Activated CD4-positive, alpha-beta memory T cell treated with anti-CD3 and anti-CD28 coated beads for 36 hours (primary cell): ENCODE measurements at places on chromosomes 1 and 21. TPM values are rescaled to one million over a fixed set of nuclear protein-coding genes. Genes with fewer than 3 reads are reported as not detected.

GRCh38 chr1:118101999-118102398 is 83.0 kb downstream of the SPAG17 start:
- DNase-seq, result no peak

GRCh38 chr1:204390751-204391466 is 20.7 kb downstream of the PPP1R15B start:
- DNase-seq, result no peak

GRCh38 chr21:45822429-45823099 is 159.0 kb upstream of the COL6A1 start:
- DNase-seq, result no peak

DNA sequence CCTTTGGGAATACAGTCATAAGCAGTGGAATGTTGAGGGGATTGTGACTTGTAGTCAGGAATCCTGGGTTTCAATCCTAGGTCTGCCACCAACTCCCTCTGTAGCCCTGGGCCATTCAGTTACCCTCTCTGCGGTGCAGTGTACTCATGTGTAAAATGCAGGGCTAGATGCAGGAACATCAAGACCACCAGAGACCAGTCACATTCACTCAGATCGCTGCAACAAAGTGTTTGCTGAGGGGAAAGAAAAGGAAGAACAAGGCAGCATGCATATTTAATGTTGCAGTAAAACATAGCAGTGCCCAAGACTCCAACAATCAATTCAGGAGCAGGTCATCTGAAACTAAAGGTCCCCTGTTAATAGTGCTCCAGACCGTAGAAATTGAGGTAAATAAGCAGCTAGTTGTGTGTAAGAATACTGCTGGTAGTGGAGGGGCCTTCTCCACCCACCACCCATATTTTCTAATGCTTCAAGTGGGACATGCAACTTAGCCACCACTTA is 410.7 kb downstream of the OMA1 start:
- no peak for DNase-seq

The USH2A gene
- total RNA-seq, result not detected

The OR6K3 gene
- total RNA-seq, result not detected
